ENCODE measurements at places on chromosomes 2 and 18.
A peak's percentile ranks its signal among the peaks of the same experiment; 100 is the strongest.

- no peak for DNase-seq
These were observed 361.8 kb downstream of the RND3 start for GRCh38 chr2:150125708-150126107.

GRCh38 chr18:10286580-10287150 is 167.8 kb upstream of the APCDD1 start:
- no peak for DNase-seq

DNA sequence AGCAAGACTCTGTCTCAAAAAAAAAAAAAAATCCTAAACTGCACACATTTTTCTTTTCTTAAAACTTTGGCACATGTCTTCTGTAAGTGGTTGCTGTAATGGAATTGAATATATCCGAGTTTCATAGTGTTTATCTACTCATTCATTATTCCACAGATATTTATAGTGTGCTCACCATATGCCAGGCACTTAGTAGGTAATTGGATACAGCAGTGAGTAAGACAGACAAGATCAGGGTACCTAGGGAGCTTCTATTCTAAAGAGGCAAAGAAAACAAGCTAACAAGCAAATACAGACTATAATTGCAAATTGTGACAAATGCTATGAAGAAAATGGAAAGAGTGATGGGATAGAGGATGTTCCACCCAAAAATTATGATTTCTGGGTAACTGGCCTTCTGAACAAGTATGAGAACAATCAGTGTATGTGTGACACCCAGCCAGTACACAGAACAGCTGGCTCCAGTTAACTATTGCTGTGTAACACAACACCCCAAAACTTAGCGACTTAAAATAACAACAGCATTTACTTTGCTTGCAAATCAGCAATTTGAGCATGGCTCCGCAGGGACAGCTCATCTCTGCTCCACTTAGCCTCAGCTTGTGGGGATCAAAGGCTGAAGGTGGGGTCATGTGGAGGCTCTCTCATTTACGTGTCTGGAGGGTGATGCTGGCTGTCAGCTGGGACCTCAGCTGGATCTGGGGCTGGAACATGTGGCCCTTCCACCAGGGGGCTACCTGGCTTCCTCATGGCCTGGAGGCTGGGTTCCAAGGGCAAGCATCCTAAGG is 224.9 kb downstream of the INSIG2 start:
- no peak for DNase-seq

GRCh38 chr2:134845719-134846118 is 7.3 kb downstream of the ACMSD start:
- peak; percentile 14 for DNase-seq

GRCh38 chr2:235493775-235494715 is at the start of gene AGAP1:
Gene AGAP1 (plus strand): TSS chr2:235494043.
- peak; percentile 85 for DNase-seq

- no peak for DNase-seq
These were observed 1468.3 kb downstream of the LRP1B start for GRCh38 chr2:140662504-140662903.

DNA sequence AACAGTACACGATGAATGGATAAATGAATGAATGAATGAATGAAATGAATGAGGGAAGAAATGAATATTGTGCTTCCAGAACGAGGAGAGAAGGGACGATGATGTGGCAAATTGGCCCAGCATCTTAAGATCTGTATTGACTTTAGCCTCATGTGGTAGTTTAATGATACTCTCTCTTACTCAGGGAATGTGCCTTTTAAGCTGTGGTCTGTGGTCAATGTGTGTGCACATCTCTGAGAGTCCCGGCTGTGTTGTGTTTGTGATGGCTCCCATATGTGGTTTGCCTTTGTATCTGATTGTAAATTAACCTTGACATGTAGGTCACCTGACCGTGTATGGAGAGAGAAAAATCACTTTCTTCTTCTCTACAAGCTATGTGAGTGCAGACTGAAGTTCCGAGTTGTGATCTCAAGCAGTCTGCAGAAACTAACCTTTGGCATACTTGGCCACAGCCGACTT is 91.2 kb downstream of the NEDD4L start:
- no peak for DNase-seq

DNA sequence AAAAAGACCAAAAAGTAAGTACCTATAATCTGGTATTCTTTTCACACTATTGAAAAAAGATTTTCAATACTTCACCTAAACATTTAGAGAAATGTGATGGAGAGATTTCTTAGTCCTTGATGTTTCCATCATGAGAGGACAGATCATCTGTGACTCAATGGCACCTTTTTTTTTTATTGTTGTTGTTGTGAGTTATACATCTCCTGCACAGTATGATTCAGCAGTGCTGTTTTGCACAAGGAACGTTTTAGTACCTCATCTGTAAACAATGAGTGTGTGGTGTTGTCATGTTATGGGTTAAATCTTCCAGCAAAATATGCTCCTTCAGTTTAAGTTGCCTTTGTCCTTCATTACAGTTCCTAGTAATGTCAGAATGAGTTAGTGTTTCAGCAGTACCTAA is 2.2 kb downstream of the KIAA1328 start:
- DNase-seq, result no peak

- DNase-seq, result no peak
These were observed 222.9 kb downstream of the SNTG2 start for GRCh38 chr2:1173528-1173927.

GRCh38 chr2:11674983-11675382 is 5.0 kb upstream of the NTSR2 start:
- DNase-seq, result no peak

All from RWPE1 (cell line).